ENCODE measurements at places on chromosomes 4 and X. TPM values are rescaled to one million over a fixed set of nuclear protein-coding genes. Genes with fewer than 3 reads are reported as not detected.
A peak's percentile ranks its signal among the peaks of the same experiment; 100 is the strongest.

DNA sequence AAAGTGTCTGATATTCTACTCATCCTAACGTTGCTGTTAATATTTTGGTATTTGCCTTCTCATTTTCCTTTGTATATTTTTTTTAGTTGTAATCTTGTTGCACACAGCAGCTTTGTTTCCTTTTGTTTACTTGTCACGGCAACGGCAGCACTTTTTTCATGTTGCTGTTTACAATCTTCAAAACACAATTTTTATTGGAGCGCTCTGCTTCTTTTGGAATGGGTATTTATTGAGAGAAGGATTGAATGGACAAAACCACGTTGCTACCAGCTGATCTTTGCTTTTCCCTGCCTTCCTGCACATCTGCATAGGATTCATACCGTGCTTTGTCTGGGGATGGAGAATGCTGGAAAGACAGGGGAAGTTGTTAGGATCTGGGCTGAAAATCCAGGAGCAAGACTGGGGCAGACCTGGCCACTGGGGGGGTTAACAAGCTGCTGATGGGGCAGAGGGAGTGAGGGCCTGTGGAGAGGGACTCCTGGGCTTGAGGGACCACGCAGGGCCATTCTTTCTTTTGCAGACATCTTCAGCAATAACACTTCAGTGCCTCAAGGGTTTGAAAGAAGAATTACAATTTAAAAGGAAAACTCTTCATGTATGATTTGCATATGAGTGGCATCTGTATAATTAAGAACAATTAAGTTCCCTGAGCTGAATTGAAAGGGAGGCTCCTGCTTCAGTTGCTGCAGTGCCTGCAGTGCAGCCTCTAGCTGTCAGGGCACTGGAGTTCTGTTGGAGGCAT lies 69.8 kb downstream of the TMEM131L start:
- DNase-seq = no peak

- peak; percentile 55 for DNase-seq
Observed at GRCh38 chr4:117084866-117085701, at the start of gene TRAM1L1. TSS of gene TRAM1L1 (minus strand) at chr4:117085576. CDS start at chr4:117085393, 183 bp downstream.

- no peak for DNase-seq
Observed at GRCh38 chr4:101594588-101594987, 195.9 kb upstream of the BANK1 start.

DNA sequence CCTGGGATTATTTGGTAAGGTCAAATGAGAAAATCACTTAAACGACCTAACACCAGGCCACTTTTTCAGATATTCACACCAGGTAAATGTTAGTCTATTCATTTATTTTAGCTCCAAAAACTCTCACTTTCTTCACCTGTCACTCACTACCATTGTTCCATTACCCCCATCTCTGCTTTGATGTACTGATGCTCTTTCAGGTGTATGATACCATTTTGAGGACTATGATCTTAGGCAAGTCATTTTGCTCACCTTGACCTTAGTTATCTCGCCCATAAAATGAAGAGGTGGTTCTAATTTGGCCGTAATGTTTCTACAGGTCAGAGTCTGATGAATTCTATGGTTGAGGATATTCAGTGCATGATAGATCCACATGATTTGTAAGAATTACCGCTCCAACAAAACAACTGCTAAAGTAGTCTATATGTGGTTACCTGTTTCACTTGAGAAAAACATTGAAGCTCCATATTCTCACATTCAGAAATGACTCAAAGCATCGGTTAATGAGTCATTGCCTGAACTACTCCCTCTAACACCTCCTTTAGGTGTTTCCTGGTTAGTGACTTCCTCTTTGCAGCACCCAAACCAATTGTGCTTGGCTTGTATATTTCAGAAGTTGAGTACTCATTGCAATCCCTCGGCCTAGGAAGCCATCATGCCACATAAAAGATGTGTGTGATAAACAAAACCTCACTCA lies 4.5 kb downstream of the DTHD1 start:
- DNase-seq = no peak

DNA sequence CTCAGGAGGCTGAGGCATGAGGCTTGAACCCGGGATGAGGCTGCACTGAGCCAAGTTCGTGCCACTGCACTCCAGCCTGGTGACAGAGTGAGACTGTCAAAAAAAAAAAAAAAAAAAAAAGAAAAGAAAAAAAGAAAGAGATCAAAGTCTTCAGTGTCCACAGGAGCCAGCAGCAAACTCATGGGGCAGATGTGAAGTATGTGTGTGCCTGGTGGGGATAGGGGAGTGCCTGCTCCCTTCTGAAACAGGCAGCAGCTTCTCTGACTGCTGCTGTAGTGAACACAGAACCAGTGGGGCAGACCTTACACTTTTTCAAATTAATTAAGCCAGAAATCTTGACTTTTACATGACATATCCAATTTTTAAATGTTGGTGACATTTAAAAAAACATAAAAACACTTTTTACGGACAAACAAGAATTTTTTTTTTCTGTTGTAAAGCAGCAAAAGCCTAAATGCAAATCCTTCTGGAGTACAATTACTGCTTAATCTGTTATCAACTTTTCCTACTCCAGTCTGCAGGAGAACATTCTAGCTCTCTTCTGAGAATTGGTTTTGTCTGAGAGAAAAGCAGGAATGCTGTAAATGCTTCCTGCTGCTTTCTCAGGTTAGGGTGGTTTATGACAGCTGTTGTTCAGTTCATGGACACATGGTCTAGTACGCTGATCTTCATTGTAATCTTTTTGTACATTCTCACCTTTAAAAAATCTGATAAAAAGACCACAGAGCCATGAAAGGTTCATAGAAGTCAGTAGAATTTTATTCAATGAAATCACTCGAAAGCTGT lies 311.1 kb downstream of the CAMK2D start:
- DNase-seq = no peak

- DNase-seq = no peak
Observed at GRCh38 chrX:141989134-141989533, 85.4 kb downstream of the MAGEC1 start.

DNA sequence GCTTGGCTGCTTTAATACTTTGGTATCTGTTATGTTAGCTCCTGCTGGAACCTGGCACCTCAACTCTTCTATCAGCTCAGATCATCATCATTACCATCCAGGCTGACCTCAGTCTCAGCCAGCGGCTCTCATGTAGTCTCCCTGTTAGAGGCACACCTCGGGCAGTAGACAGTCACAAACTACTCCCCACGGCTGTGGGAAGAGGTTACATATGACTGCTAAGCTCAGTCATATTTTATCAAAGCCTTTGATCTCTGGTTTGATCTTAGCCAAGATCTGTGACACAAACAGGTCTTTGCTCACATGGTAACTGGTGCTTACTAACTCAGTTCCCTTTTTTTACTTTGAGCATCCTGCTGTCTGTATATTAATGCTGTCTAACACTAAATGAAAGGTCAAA lies 384.9 kb downstream of the CENPC start:
- DNase-seq = no peak

- DNase-seq = no peak
Observed at GRCh38 chr4:158050942-158051341, 121.9 kb downstream of the GASK1B start.

- no peak for DNase-seq
Observed at GRCh38 chr4:73929278-73929677, 52.5 kb downstream of the PF4 start.

- DNase-seq = no peak
Observed at GRCh38 chrX:48101443-48101842, 29.0 kb upstream of the SPACA5B start.

GRCh38 chr4:53967986-53968385 lies 96.4 kb downstream of the CHIC2 start:
- no peak for DNase-seq

DNA sequence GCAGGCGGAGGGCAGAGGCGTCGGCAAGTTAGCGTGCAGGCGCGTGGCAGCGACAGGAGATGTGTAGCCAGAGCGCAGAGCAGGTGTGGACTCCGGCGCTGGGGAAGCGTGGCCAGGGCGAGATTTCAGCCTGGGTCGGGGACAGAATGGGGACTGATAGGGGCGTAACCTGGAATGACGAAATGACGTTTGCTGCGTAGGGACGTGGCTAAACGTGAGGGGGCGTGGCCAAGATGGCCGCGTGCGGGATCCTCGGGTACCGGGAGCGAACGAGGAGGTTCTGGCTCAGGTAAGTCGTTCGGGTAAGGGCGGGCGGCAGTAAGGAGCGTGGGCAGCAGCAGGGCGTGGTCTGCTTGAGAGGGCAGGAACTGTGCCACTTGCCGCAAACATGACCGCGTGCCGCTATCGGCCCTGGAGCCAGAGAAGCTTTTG lies 10.9 kb upstream of the CLTRN start:
- peak; percentile 67 for DNase-seq

DCAF12L2 gene
- 4.5 TPM for polyA plus RNA-seq

NEUROG2 gene
- polyA plus RNA-seq = not detected

PRICKLE3 gene
- polyA plus RNA-seq = 15.2 TPM

ZNF330 gene
- polyA plus RNA-seq = 49.9 TPM

CXCL3 gene
- 0.95 TPM for polyA plus RNA-seq

PABPC1L2A gene
- polyA plus RNA-seq = 0.03 TPM

WDR45 gene
- 77.5 TPM for polyA plus RNA-seq

RBMX gene
- polyA plus RNA-seq = 124 TPM

CCDC158 gene
- polyA plus RNA-seq = 0.23 TPM

DMP1 gene
- polyA plus RNA-seq = not detected

STPG2 gene
- polyA plus RNA-seq = 0.03 TPM

Measured in urinary bladder (tissue), 4 donors.